ENCODE measurements at places on chromosomes 16 and 17.

- DNase-seq, result no peak
These were observed 40.5 kb downstream of the FTO start for GRCh38 chr16:53744449-53744848.

GRCh38 chr17:12995896-12996295 lies 21.9 kb downstream of the ELAC2 start:
- DNase-seq, result no peak

- DNase-seq, result no peak
These were observed 19.4 kb downstream of the PRDM7 start for GRCh38 chr16:90057738-90058173.

GRCh38 chr16:59116744-59117143 lies 382.6 kb upstream of the GOT2 start:
- no peak for DNase-seq

- DNase-seq, result no peak
These were observed 204.6 kb downstream of the SEC14L1 start for GRCh38 chr17:77345260-77345910.

DNA sequence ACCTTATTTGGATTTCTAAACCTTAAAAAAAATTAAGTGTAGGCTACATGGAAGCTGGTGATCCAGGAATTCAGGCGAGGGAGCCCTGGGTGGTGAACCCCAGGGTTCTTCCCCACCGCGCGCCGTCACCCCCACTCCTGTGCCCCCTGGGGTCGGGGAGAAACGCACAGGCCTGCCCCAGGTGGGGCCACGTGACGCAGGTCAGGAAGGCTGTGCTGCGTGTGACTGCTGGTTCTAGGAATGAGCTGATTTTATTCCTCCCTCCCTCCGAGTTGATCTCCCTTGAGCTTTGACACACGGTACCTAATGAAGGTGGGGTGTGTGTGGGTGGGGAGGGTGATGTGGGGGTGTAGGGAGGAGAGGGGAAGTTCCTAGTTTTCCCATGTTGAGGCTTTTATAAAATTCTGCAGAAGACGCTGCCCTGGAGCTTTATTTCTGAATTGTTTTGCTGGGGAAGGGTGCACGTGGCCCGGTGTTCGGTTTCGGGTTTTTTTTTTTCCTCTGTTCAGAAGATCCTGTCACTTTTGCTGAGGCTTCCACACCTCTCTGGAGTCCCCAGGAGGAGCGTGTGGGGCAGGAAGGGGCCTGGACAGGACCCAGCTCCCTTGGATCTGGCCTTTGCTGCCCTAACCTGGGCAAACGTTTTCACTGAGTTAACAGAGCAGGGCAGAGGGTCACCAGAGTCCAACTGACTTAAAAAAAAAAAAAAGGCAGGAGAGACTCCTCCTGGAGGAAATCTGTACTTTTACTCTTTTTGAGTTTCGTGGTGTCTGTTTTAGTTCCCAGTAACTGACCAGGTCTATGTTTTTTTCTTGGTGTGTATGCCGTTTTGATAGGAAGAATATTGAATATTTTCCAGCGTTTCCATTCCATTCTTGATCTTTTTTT lies 55.8 kb upstream of the GSE1 start:
- DNase-seq, result no peak

- DNase-seq, result no peak
These were observed 29.6 kb downstream of the HS3ST3B1 start for GRCh38 chr17:14330492-14330962.

- no peak for DNase-seq
These were observed 7.8 kb downstream of the ADGRG3 start for GRCh38 chr16:57675741-57676551.

- DNase-seq, result no peak
These were observed 17.2 kb upstream of the FOXF1 start for GRCh38 chr16:86492961-86493629.

- DNase-seq, result no peak
These were observed 8.5 kb downstream of the CMTM4 start for GRCh38 chr16:66687906-66688625.

DNA sequence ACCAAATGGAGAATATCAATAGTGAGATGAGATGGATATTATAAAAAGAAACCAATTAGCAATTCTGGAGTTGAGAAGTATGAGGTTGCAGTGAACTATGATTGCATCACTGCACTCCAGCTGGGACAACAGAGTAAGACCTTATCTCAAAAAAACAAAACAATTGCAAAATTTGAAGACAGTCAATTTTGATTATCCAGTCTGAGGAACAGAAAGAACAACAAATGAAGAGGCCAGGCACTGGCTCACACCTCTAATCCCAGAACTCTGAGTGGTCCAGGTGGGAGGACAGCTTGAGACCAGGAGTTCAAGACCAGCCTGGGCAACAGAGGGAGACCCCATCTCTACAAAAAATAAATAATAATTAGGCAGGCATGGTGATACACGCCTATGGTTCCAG lies 35.0 kb downstream of the USP32 start:
- no peak for DNase-seq

- no peak for DNase-seq
These were observed 17.2 kb upstream of the CLEC18C start for GRCh38 chr16:70156207-70156978.

DNA sequence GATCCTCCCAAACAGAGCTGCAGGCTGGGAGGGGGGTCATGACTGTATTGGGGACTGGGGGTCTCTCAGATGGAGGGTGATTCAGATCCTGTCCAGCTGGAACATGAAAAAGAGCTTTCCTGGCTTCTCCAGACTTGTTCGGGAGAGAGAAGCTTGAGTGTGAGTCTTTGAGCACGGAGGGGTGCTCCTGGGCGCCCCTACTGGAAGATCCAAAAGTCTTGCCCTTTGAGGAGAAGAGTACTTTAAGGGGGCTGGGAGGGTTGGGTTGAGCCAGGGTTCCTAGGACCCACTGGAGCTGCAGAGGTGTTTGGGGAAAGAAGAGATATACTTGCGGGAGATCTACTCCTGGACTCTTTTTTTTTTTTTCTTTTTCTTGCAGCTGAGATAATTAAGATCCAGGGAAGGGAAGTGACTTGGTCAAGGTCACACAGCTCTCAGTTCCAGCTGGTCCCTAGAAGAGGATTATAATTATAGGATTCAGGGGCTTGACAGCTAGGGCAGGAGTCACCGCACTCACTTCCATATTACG lies 8.4 kb downstream of the RARA start:
- DNase-seq, result no peak

DNA sequence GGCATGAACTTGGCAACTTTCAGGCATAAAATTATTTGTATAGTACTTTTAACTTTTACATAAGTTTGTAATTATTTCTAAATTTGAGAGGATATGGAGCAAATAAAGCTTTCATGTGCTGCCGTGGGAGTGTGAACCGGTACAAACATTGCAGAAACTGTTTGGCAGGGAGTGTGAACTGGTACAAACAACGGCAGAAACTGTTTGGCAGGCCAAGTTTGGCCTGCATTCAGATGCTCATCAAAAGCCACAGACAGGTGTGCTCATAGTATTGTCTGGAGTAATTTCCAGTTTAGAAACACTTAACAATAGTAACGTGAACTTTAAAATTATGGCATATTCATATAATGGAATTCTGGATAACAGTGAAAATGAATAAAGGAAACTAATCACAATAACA lies 73.8 kb upstream of the ATP2A3 start:
- no peak for DNase-seq

- DNase-seq, result no peak
These were observed 15.0 kb downstream of the GNA13 start for GRCh38 chr17:65041518-65041917.

DNA sequence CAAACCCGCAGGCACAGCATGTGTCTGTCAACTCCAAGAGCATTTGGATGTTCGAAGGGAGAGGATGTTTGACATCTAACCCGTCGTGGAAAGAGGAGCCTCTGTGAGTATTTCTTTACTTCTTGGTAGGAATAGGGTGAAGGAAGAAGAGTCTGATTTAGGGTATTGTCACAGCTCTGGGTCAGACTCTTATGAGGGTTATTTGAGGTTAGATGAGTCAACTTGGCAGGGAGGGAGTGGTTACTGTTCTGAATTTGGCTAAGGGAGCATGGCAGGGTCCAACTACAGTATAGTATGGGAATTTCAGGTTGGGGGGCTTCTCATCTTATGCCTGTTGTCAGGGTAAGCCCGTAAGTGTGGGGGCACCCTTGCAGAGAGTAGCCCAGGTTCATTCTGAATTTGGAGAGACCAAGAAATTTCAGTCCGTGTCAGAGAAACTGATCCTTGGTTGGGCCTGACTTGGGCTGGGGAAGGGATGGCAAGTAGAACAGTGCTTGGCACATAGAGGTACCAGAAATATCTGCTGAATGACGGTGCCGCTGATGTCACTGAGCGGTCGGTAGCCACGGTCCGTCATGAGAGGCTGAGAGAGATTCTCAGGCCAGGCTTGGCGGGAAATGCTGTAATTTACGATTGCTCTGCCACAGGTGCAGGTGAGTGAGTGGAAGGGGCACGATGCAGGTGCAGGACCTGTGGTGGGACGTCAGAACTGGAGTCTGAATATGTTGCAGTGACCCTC lies 43.2 kb downstream of the MYH3 start:
- DNase-seq, result no peak

DNA sequence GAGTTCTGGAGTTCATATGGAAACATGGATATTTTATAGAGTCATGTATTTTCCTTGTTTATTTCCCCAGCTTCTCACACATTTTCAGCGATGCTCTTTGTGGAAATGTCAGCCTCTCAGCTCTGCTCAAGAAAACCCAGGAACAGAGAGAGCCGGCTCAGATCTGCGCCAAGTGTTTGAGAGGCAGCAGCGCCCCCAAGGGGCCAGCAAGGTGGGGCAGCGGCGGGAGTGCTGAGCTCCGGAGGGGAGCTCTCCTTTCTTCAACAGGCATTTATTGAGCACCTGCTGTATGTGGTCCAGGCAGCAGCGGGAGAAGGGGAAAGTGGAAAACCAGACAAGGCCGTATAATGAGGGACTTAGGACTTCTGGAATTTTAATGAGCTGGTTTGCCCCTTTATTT lies 421.1 kb upstream of the C16orf82 start:
- no peak for DNase-seq

DNA sequence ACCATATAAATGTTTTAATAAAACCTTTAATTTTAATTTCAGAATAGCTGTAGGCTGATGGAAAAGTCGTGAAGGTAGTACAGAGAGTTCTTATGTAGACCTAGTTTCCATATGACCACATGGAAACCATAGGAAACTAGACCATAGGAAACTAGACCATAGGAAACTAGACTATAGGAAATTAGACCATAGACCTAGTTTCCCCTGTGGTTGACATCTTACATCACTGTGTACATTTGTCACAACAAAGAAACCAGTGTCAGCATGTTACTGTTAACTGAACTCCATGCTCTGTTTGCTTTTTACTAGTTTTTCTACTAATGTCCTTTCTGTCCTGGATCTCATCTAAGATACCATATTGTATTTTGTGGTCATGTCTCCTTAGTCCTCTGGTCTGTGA lies 14.6 kb downstream of the NUDT7 start:
- no peak for DNase-seq

Measured in CMK (cell line).